ENCODE measurements at places on chromosomes 4 and X.

DNA sequence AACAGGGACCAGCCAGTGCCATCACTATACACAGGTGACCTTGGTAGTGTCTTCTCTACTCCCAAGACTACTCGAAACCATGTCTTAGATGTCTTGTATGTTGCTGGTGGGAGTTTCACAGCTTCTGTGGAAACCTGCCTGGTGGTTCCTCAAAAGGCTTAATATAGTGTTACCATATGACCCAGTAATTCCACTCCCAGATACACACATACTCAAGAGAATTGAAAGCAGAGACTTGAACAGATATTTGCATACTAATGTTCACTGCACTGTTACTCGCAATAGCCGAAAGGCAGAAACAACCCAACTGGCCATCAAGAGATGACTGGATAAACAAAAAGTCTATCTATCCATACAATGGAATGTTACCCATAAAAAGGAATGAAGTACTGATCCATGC, 3.1 kb downstream of the TFDP3 start:
- no peak for DNase-seq

DNA sequence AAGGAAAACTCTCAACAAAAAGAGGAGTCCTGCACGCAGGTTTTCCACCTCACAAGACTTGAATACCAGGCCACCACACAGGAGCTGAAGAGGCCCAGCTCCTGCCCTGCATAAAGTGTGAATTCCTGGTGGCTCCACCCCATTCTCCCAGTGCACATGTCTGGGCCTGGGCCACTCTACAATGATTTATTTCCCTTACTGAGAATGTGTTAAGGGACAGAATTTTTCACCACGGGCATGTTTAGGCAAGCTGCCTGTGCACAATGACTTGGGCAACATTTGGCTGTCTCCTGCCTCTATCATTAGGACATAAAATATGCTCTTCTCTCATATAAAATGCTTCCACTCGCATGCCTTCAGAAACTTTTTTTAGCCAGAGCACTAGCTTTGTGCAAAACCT, 197.1 kb downstream of the SLC7A11 start:
- DNase-seq = no peak

DNA sequence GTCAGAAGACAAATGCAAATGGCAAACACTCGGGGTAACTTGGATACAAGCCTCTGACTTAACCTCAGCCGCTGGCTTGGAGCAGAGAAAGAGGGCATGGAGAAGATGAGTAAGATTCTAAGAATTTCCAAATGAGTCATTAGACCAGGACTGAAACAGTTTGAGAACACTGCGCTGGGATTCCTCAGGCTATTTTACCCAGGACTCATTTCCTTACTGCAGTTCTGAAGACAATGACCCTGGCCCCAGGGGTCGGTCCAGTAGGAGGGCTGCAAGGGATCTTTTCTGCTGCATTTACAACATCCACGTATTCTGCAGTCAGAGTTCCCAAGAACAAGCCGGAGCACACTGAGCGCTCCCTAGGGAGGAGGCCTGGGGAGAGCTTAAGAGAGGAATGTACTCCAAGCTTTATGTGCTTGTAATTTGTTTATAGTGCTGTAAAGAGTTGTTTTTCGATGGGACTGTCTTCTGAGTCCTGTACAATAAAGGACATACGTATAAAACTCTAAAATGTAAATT, 27.3 kb upstream of the SORBS2 start:
- DNase-seq = peak; percentile 90

- DNase-seq = peak; percentile 79
These were observed 145.6 kb upstream of the PCDH18 start for GRCh38 chr4:137677863-137678262.

GRCh38 chrX:149491812-149492211, 13.3 kb downstream of the IDS start:
- no peak for DNase-seq

GRCh38 chrX:22060415-22061280, 28.5 kb downstream of the PHEX start:
- no peak for DNase-seq

GRCh38 chr4:94408549-94409374, 43.0 kb upstream of the PDLIM5 start:
- no peak for DNase-seq

DNA sequence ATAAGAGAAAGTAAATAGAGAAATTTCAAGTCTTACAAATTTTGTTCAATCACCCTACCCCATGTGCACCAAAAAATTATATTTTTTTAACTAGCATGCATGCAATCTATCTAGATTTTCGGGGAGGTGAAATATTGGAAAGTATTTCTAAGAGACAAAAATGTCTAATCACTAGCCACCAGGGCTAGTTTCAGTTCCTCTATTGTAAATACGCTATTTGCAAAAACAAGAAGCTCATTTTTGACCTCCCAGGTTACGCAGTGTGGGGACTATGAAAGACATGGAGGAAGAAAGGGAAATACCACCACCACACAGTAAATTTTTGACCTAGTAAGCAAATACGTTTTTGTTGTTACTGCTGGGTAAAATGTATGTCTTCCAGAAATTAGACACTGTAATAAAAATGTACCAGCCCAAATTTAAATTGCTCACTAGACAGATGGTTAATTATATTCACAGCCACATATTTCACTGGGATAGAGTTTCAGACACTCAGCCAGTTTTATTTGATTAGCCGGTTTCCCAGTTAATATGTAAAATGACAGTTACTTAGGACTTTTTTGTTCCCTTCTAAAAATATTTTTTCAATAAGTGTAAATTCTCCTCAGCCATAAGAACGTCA, 2.2 kb downstream of the NEXMIF start:
- DNase-seq = no peak

GRCh38 chrX:45851434-45851991, 650.8 kb upstream of the DIPK2B start:
- no peak for DNase-seq

DNA sequence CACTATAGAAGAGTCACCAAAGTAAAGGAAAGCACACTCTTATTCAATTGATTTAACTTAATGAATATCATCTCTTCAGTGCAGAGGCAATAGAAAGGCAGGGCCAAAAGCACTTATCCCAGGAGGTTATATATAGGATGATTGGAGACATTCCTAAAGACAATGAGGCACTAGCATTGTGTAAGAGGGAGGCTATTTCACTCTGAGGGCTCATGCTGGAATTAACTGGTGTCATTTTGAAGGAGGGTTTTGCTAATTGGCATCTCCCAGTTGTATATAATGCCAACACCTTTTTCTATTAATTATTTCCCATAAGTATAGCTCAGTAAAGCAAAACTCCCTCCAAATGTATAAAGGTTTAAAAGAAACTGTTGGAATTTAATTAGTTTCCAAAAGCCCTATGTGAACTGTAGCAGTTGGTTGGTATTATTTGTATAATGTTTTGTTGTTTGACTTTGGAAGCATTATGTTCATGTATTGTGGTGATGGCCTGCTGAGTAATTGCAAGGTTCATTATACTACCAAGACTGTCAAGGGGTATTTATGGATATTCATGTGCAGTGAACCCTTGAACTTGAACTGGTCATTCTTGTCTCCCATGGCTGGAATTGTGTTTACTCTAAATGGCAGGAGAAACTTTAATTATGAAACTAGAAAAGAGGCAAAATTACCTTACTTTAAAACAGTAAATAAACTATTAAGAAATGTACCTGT, 270.3 kb downstream of the BMPR1B start:
- no peak for DNase-seq

- peak; percentile 5 for DNase-seq
These were observed 130.3 kb downstream of the DIPK2B start for GRCh38 chrX:45070116-45071007.

GRCh38 chrX:15221321-15221720, 48.6 kb downstream of the ASB9 start:
- DNase-seq = no peak

GRCh38 chr4:89657931-89658700, 178.8 kb downstream of the SNCA start:
- DNase-seq = peak; percentile 3

DNA sequence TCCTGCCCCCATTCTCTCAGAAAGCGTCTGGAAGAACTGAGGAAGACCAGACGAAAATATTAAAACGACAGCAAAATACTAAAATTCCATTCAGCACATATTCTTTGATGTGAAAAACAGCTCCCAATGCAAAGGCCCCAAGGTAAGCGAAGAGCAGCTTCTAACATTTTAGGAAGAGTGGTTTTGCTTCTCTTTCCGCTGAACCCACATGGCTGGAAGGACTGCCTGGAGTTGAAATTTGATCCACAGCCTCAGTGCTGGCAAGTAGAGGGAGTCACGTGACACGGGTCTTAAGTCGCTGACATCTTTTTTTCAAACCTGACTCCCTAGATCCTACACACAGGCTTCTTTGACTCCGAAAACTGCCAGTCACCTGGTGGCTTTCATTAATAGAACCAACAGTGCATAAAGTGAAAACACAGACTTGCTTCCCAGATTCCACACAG, at the start of gene FAM13A:
Gene FAM13A (minus strand): TSS at position 233 of the 446 bp plus-strand sequence. CDS start 221 bp downstream, at position 12.
- peak; percentile 72 for DNase-seq

DNA sequence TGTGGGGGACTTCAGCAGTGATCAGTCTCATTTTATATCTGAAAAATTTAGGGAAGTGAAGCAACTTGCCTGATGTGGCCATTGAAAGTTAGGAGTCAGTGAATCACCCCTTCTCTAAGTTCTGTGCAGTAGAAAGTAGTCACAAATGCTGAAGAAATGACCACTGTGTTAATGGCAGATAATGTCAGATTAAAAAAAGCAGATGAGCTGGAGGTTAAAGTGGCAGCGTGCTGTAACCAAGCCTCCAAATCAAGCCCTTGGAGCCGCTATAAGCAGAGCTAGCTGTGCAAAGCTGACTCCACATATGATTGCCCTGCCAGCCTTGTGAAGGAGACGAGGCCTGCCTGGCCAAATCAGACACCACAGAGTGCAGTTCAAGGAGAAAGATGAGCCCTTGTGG, 39.2 kb upstream of the PDE5A start:
- DNase-seq = no peak

DNA sequence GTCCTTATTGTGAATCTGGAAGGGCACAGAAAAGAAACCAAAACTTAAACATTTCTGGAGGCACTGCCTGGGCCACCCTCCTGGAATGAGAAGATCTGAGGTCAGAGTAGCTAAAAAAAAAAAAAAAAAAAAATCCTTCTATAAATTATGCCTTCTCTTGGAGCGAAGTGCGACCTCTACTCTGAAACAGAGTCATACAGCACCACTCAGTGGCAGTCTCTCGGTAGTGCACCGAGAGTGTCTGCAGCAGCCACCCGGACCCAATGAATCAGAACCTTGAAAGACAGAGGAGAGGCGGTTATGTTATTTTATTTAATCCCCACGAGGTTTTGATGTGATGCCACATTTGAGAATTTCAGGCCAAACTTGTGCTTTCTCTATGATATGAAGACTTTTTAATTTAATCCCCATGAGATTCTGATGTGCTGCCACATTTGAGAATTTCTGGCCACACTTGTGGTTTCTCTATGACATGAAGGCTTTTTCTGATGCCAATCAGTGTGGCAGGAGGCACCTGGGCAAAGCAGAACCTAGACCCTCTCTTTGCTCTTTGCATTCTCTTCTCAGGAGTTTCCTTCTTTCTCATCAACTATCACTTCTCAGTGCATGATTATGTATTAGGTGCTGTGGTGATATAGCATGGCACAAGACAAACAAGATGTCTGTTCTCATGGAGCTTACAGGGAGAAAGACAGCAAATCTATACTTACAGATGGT, 5.6 kb upstream of the CT47C1 start:
- DNase-seq = peak; percentile 6

DNA sequence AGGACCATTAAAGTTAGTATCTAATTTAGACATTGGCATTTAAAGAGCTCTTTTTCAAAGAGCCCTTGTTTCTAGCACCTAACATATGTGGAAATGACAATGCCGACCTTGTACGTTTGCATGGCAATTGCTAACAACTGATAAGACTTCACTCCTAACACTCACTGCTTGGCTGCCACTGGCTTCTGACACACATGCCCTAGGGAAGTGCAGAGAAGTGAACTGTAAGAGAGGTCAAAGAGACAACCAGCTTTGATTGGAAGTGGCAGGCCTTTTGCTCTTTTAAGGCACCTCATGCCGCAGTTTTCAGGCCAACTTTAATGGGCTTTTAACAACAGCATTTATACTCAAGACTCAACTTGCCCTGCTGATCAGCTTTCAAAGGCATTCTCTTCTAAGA, 158.4 kb downstream of the RAB28 start:
- no peak for DNase-seq

GRCh38 chr4:17490575-17491059, 21.3 kb downstream of the QDPR start:
- DNase-seq = no peak

- DNase-seq = no peak
These were observed 110.4 kb downstream of the SCD5 start for GRCh38 chr4:82688091-82688795.

DNA sequence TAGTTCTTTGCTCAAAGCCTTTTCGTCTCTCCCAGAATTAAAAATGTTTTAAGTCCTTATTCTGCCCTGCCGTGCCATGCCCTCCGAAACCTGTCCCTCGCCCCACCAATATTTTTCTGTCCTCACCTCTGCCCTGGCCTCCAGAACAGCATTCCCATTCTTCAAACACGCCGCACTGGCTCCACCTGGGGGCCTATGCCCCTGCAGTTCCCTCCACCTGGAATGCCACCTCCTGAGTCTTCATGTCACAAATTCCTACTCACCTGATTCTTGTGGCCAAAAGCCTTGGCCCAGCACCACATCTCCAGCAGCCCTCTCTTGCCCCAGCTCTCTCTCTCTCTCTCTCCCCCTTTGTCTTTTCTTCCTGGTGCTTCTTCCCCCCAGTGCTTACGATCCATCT, 91.6 kb downstream of the APBB2 start:
- no peak for DNase-seq

DNA sequence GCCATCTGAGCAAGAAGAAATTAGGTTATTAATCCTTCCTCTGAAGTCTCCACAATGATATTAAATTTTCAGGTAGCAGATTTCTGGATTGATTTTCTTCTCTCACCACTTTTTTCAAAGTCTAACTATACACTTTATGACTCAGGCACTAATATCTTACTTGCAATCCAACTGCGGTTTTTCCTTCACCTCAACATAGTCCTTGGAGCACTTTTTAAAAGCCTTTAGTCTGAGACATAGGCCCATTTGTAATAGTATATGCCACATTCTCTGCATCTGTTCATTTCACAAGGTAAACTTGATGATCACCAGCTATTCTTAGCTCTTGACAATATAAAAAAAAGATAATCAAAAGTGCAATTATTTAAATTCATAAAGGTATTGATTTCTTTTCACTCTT, 55.9 kb upstream of the EDNRA start:
- no peak for DNase-seq

DNA sequence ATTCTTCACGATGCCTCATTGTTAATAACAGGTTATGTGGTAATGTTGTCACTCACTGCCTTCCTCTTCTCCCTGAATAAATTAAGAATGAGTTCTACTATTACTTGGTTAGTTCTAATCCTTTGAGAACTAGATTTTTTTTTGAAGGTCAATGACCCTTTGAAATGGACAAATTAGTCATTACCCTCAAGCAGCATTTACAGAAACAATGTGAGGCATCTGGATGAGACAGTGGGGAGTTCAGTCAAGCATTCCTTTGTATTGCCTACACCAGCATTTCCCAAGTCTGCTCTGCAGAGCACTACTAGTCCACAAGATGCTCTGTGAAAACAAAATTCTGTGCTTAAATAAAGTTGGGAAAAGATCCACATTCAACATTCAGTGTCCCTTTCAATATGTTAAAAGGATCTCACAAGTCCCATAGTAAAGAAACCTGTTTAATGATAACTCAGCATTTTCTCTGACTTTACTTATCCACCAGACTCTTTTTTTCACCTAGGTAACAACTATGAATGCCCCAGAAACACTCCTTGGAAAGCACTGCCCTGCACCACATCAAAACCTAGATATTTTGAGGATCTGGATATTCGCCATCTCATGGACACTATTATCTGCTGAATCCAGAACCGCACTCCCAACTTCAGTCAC, 60.6 kb downstream of the CHRDL1 start:
- DNase-seq = peak; percentile 54
